Thymus (tissue), 14 donors: ENCODE measurements at places on chromosomes 7 and 10. TPM values are rescaled to one million over a fixed set of nuclear protein-coding genes. Genes with fewer than 3 reads are reported as not detected.

The DPCD gene
- 10.4 TPM for polyA plus RNA-seq

The ARHGAP21 gene
- polyA plus RNA-seq: 20.4 TPM

The MSMB gene
- 8.6 TPM for polyA plus RNA-seq

The NUP205 gene
- 50.9 TPM for polyA plus RNA-seq

The TMEM106B gene
- polyA plus RNA-seq: 12.5 TPM

The HTR5A gene
- polyA plus RNA-seq: 2.6 TPM

The PTPRN2 gene
- polyA plus RNA-seq: 1.9 TPM

The AS3MT gene
- 6.4 TPM for polyA plus RNA-seq

The TRIM73 gene
- 9.9 TPM for polyA plus RNA-seq

The MRPS24 gene
- 80.5 TPM for polyA plus RNA-seq

The PRTFDC1 gene
- 6.1 TPM for polyA plus RNA-seq

The NUTM2B gene
- polyA plus RNA-seq: 0.09 TPM

The DPP6 gene
- polyA plus RNA-seq: 0.75 TPM

The UCN3 gene
- 0.30 TPM for polyA plus RNA-seq

The SPDYE9 gene
- 0.07 TPM for polyA plus RNA-seq

The FZD1 gene
- 2.8 TPM for polyA plus RNA-seq
